NCI-H524 (cell line): ENCODE measurements at places on chromosomes 11 and 22.

DNA sequence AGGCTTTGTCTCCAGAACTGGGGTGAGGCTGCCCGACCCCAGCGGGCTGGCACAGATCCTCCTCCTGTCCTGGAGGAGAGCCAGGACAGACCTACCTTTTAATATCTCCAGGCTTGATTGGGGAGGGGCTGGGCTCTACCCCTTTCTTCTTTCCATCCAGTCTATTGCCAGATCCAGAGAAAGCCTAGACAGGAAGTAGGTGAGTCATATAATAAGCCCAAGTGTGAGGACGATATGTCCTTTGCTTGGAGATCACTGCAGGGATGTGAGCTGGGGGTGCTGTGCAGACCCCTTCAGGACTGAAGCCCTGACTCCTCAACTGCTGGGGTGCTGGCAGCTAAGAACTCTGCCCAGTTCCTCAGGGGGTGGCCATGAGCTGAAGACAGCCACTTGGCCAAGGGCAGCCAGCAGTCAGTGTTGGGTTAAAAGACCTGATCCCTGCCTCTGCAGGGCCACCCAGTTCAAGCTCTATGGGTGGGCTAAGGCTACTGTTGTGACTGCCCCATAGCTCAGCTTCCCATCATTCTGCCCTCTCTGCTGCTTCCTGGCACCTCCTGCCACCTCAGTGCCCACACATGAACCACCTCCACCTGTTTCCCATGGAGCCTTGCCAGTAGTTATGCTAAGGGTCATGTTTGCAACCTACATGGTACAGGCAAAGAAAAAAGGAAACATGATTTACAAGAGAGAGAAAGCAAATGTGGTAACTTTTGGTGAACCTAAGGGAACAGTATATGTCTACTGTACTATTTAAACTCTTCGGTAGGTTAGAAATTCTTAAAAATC lies 8.3 kb upstream of the C22orf39 start:
- DNase-seq = no peak

GRCh38 chr11:60914633-60915247 lies 782 bp downstream of the TMEM109 start:
- peak; percentile 35 for DNase-seq

DNA sequence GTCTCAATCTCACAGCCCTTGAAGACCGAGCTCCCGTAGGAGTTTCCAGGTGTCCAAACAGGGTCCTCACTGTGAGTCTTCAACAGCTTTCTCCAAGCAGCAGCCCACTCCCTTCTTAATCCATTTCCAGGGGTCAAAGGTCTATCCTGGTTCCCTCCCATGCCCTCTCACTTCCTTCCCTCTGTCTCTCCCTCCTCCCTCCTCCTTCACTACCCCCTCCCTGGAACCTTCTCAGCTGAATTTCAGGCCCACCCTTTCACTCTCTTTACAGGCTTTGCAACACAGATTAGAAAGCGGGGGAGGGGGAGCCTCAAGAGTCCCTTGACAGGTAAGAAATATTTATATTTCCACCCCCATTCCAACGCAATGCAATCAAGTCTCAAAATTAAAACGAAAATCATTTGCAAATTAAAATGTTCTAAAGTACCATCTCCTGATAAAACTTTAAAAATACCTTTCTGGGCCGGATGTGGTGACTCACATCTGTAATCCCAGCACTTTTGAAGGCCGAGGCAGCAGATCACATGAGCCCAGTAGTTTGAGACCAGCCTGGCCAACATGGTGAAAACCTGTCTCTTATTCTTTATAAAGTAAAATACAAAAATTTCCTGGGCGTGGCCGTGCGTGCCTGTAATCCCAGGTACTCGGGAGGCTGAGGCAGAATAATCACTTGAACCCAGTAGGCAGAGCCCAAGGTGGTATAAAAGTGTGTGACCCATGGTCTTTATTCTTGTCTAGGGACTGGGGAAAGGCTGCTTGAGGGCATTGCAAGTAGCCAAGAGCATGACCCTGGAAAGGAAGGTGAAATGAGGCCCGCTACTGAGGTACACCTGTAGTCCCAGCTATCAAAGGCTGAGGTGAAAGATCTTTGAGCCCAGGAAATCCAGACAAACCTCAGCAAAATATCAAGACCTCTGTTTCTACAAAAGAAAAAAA lies 865 bp upstream of the ZNF280A start:
- DNase-seq = no peak

- no peak for DNase-seq
Observed at GRCh38 chr11:113806406-113806805, 26.8 kb downstream of the CLDN25 start.

GRCh38 chr11:35114906-35115687 lies 23.9 kb upstream of the CD44 start:
- DNase-seq = no peak
